ENCODE measurements at places on chromosomes 4 and X.

DNA sequence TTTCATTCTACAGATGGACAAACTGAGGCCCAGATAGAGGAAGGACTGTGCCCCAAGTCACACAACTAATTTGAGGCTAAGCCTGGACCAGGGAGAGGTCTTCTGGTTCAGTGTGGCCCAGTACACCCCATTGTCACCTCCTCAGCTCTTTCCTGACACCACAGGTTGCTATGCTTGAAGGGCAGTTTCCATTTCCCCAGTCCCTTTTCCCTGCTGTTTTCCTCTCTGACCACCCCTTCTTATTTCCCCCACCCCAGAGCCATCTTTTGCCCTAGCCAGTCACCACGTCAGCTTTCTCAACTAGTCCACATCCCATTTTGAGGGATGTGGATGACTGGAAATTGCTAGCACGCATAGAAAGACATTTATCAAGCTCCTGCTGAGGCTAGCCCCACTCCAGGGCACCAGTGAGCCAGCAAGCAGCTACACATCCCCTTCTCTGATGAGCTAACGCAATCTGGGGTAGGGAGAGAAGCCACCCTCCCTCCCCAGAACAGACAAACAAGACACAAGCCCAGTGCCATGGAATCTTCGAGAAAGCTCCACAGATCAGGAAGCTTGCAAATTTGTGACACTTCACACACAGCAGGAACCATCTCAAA is 1.3 kb downstream of the GABRE start:
- no peak for DNase-seq

DNA sequence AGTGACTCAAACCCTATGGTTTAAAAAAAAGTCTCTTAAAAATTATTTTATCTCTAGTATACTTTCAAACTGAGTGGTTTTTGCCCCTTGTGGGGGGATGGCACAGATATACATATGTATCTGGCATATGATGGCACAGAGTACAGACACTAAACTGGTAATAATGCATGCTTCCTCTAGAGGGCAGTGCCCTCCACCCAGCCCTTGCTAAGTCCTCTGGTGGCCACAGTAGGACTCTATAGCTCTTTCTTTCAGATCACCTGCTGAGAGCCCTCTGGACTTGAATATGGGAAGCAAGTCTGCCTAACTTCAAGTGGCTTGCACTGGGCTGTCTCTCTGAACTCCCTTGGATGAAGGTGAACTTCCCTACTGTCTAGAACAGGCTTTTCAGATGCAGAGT is 66.3 kb downstream of the TSPAN7 start:
- DNase-seq, result no peak

DNA sequence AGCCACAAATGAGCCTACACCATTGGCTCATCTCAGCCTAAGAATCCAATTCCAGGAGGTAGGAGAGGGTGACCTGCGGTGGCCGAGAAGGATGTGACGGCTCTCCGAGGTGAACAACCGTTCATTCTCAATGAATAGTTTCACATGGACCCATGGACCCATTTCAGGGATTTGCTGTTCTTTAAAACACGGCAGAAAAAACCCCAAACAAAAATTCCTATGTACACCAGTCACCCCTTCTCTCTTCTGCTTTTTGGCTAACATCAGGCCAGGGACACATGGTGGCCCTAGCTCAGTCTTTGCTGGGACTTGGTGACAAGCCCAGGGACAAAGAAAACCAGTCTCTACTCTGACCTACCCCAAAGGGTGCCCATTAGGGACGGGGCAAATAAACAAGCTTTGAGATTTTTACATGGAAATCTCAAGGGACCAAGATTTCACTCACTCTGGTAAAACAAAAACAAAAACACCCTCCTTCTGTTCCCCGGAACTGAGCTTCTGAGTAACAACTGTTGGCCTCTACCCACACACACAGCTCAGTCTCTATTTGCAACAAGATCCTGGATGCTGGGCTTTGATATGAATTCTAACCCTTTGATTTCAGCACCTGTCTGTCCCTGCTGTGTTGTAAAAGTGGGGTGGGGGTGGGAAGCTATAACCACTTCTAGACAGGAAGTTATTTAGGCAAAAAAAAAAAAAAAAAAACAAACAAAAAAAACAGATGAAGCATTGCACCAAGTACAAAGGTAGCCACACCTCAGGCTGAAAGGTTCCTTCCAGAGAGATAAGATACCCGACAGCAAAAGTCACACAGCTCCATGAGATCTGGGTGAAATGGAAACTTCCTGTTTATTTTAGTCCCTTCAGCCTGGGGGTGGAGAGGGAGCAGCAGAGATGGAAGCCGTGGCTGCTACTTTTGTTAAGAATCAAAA is 49.0 kb downstream of the DDX3X start:
- no peak for DNase-seq

GRCh38 chrX:36383495-36383894 is 464.0 kb downstream of the CFAP47 start:
- no peak for DNase-seq

- DNase-seq, result no peak
Measured at GRCh38 chrX:29911673-29912072, 303.7 kb upstream of the MAGEB2 start.
